ENCODE measurements at places on chromosomes 6 and 20.

- DNase-seq, result no peak
These were observed 1.3 kb downstream of the SLC39A7 start for GRCh38 chr6:33201935-33202334.

GRCh38 chr6:148955441-148955840 is 208.6 kb downstream of the UST start:
- DNase-seq, result no peak

- no peak for DNase-seq
These were observed 37.9 kb downstream of the VSTM2L start for GRCh38 chr20:37940858-37941257.

- DNase-seq, result no peak
These were observed 16.8 kb upstream of the PRSS16 start for GRCh38 chr6:27230758-27231111.

GRCh38 chr20:23114018-23114417 is 27.9 kb upstream of the CD93 start:
- no peak for DNase-seq

GRCh38 chr6:143050509-143050908 is 10.2 kb upstream of the AIG1 start:
- no peak for DNase-seq
